ENCODE measurements at places on chromosomes 11 and 22.

- peak; percentile 39 for DNase-seq
These were observed 26.1 kb upstream of the ZBTB44 start for GRCh38 chr11:130340671-130341319.

DNA sequence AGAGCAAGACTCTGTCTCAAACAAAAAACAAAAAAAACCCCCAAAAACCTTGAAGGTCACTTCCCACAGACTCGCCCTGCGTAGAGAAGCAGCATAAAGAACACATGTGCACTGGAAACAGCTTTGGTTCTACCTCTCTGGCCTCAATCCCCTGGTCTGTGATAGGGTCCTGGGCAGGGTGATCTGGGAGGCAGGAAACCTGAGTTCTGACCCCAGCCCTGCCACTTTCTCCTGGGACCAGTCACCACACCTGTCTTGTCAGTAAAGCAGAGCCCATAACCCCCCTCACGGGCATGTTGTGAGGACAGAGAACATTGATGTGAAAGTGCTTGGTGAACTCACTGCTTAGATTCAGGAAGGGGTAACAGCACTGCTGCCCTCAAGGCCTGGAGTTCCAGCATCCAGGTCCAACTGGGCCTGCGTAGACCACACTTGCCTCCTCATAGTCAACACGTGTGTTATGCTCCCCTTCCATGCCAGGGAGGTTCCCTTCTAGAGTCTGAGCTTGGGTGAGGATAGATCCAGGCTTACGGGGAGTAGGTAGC, 11.4 kb downstream of the UCP2 start:
- no peak for DNase-seq

DNA sequence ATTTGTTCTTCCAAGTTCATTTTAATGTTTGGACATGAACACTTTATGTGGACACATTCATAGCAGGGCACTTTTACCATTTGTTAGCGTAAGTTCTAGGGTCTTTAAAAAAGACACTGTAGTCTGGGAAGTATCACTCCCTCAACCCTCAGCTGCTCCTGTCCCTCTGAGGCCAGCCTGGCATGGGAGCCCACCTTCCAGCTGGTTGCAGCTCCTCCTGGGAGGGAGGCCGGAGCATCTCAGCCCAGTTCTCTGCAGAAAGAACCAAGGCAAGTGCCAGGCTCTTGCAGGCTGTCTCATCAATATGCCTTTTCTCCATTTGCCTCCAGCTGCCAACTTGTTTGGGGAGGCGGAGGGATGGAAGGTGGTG, 150.6 kb downstream of the OPCML start:
- no peak for DNase-seq

DNA sequence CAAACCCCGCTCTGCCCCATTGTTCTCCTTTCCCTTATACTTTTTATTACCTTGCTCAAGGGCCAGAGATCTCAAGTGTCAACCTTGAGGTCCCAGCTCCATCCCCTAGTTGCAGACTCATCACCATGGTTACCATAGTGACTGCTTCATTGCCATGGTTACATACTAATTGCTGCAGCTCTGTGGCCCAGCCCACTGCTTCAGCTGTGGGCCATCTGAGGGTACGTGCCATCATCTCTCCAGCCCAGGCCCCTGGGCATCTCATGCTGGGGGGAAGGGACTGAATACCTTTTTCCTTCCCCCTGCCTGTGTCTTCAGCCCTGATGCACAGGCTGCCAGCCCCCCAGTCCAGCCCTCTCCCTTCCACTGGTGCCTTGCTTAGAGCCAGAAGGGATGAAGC, 22.2 kb downstream of the TREH start:
- no peak for DNase-seq

- no peak for DNase-seq
These were observed 46.0 kb downstream of the RPL27A start for GRCh38 chr11:8728563-8728962.

GRCh38 chr22:22526125-22526912, 6.2 kb upstream of the ZNF280A start:
- DNase-seq, result no peak

DNA sequence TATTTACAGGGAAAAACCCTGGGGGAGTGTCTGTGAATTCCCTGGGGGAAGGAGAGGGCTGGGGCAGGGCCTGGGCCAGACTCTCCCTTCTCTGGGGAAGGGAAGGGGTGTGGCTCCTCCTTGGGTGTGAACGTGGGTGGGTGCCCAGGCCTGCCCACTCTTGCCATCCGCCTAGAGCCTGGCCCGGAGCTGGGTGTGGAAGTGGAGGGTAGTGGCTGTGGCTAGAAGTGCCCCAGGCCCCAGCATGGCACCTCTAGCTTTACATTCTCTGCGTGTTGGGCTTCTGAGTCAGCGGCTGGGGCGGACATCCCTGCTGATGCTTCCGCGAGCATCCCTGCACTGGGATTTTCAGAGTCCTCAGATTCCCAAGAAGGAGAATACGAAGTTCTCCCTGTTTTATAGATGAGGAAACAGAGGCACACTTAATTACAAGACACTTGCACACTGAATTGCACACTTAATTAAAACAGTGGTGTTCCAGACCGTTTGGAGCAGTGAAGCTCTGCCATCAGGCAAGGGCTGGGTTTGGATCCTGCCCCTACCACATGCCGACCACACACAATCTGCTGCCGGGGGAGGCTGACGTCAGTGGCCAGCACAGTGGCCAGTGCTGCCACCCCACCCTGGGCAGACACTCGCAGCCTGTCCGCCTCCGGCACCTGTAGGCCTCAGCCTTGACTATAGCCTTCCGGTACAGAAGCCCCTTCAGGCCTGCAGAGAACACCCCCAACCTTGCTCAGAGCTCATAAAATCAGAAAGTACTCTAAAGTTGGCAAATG, 7.6 kb downstream of the BAD start:
- no peak for DNase-seq

GRCh38 chr11:101438126-101438525, 145.7 kb downstream of the TRPC6 start:
- no peak for DNase-seq

GRCh38 chr11:115919341-115920091, 415.3 kb upstream of the CADM1 start:
- peak; percentile 55 for DNase-seq

DNA sequence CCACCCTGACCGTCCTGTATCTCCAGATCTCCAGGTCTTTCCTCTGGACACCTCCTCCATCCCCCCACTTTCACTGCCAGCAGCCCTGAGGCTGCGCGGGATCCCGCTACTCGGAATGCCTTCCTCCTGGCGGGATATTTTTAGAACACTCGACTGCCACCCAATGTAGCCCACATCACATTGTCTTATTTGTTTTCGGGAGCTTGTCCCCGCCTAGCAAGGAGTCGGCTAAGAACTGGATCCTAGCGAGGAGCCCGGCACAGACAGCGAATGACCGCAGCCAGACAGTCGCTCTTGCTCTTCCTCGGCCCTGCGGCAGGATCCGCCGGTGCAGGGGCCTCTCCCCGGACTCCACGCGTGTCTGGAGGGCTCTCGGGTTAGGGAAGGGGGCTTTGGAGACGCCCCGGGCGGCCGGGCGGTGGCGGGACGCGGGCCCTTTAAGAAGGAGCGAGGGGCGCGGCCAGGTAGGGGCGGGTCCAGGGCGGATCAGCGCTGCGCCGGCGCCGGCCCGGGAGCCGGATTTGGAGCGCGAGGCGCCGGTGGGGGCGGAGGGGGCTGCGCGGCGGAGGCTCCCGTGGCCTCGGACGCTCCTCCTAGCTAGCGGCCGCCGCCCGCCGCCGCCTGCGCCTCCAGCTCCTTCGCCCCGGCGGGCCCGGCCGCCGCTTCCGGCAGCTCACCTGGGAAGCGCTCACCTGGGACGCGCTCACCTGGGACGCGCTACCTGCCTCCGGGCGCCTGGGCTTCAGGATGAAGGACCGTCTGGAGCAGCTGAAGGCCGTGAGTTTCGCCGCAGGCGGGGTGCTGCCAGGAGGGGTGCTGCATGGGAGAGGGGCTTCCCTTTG, at the start of gene STX3:
Gene STX3, plus strand, starts transcription at position 518 of the 842 bp plus-strand sequence. Its CDS starts 230 bp downstream, at position 748.
- DNase-seq, result peak; percentile 70

DNA sequence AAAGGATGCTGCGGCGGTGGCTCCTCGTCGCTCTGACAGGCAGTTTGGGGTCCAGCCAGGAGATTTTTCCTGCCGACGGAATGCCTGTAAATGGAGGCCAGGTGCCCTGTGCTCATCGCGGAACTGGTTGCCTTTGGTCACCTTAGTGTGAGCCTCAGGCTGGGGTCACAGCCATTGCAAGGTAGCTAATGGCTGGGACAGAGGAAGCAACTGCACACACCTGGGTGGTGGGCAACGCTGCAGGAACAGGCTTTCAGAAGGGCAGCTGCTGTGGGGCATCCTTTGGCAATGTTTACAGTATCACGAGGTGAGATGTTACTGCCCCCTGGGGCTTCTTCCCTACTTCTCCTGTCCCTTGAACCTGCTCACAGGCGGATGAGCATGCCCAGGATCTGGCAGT, 205.5 kb downstream of the GRIK4 start:
- DNase-seq, result no peak

- DNase-seq, result no peak
These were observed 109.3 kb upstream of the BMAL1 start for GRCh38 chr11:13168271-13168670.

- DNase-seq, result no peak
These were observed 18.2 kb downstream of the GNB1L start for GRCh38 chr22:19836512-19836911.

GRCh38 chr11:107017433-107018218, 650 bp downstream of the GUCY1A2 start:
- peak; percentile 5 for DNase-seq

DNA sequence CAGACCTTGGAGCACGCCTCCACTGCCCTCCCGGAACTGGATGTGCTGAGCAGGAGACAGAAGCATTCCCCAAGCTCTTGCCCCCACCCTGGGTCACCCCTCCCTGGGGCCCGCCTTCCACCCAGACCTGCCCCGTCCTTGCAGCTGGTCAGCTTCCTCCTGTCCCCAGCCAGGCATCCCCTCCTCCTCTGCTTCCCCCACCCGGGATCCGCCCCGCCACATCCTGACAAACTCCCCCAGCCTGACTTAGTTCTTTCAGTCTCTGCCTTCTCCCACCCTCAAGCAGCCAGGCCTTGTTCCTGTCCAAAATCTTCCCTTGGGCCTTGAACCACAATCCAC, 1.1 kb upstream of the PLXNB2 start:
- DNase-seq, result no peak

- no peak for DNase-seq
These were observed 393.9 kb downstream of the GUCY1A2 start for GRCh38 chr11:106624377-106624776.

DNA sequence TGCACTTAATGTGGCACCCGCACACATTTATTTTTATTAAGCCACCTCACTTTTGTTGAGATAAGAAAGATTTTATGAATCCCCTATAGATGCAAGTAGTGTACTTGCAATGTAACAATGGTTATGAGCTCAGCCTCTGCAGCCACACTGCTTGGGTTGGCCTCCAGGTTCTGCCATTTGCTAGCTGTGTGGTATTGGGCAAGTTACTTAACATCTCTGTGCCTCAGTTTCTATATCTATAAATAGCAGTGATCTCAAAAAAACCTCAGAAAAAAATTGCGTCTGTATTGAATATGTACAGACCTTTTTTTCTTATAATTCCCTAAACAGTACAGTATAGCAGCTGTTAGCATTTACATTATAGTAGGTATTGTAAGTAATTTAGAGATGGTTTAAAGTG, 10.0 kb downstream of the CUL5 start:
- DNase-seq, result no peak

GRCh38 chr11:93846411-93846810, 4.0 kb downstream of the VSTM5 start:
- DNase-seq, result no peak

DNA sequence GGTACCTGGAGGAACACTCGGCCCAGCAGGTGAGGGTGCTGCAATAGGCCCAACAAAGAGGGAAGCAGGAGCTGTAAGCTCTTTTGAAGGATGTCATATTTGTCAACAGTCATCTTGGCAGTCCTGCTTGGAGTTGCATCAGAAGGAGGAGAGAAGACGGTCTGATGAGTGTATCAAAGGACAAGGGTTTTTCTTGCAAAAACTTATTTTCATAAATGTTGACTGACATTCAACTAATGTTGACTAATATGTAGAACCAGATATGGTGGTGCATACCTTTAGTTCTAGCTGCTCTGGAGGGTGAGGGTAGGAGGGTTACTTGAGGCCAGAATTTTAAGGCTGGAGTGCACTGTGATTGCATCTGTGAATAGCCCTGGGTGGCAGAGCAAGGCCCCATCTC, 72.3 kb downstream of the CABIN1 start:
- DNase-seq, result no peak

DNA sequence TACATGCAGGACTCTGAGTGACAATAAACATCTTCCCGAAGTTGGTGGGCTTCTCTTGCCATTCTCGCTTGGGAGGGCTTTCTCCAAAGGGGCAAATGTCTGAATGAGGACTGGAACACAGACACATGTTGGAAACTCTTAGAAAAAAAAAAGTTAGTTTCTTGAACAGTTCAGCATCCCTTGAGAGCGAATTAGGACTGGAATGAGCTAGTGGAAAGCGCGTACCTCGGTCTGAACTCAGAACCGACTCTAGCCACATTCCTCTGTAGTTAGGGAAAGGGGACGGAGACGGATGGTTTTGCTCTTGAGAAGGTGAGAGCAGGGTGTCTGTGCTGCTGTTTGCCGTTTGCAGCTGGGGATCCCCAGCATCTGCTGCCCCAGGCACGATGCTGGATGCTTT, 517.3 kb downstream of the TBC1D22A start:
- no peak for DNase-seq

- no peak for DNase-seq
These were observed 10.9 kb downstream of the FADS3 start for GRCh38 chr11:61880454-61880853.

DNA sequence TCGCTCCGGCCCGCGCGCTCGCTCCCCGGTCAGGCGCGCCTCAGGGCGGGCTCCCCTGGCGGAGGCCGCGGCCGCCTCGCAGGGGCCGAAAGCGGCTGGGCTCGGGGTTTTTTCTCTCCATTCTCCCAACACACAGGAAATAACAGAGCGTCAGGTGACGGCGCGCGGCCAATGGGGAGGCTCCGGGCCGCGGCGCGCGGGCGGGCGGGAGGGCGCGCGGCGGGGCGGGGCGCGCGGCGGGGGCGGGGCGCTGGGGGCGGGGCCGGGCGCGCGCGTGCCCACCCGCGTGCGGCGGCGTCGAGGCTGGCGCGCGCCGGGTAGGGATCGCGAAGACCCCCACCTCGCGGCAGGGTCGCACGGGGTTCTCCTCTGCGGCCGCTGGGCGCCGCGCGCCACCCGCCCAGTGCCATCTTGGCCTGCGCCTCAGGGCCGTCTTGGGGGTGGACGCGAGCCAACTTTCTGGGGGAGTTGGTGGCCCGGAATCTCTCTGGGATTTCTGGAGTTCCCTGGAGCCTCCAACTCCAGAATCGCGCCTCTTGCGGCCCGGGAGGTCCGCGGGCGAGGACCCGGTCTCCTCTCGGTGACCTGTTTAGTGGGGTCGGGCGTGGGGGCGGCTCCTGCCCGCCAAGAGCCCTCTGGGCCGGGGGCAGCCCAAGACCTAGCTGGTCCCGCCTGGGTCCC, at the start of gene TCF20:
Gene TCF20, minus strand, starts transcription at position 144 of the 681 bp plus-strand sequence. CDS start 55,348 bp downstream, outside the sequence.
- peak; percentile 78 for DNase-seq

GRCh38 chr11:116519499-116519898, 253.3 kb downstream of the BUD13 start:
- DNase-seq, result no peak

- no peak for DNase-seq
These were observed 41.9 kb upstream of the PCF11 start for GRCh38 chr11:83115026-83115425.
